ENCODE measurements at places on chromosomes 2 and 18. TPM values are rescaled to one million over a fixed set of nuclear protein-coding genes. Genes with fewer than 3 reads are reported as not detected.

GRCh38 chr2:216688731-216689340 is 6.5 kb downstream of the IGFBP5 start:
- DNase-seq = peak; percentile 33

- DNase-seq = no peak
Observed at GRCh38 chr2:215930505-215931253, 82.7 kb downstream of the MREG start.

GRCh38 chr18:79737426-79737825 is 57.8 kb downstream of the CTDP1 start:
- DNase-seq = no peak

PDE1A gene
- total RNA-seq = not detected

FNDC4 gene
- total RNA-seq = 7.4 TPM

DNA sequence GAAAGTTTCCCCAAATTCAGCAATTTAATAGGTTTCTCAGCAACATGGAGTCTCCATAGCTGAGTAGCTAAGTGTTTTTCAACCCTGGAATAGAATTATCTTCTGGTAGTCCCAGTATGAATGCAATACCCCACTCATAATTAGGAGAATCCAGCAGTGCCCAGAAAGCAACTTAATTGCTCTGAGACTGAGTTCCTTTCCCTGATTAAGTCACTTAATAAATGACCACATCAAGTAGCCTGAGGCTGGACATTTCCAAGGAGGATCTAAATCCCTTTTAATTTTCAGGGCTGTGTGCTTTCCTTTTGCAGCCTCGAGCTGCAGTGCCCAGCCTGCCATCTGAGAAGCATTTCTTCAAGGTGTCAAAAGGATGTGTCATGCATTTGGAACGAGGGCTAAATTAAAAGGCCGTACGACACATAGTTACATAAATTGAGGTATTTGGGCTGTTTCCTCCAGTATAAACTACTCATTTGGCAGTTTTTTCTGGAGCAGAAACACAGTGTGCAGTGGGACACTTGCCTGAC is 17.7 kb upstream of the SIX2 start:
- no peak for DNase-seq

Measured in H7 (cell line).